ENCODE measurements at places on chromosomes 4 and X. TPM values are rescaled to one million over a fixed set of nuclear protein-coding genes. Genes with fewer than 3 reads are reported as not detected.
A peak's percentile ranks its signal among the peaks of the same experiment; 100 is the strongest.

GRCh38 chr4:6128221-6128850 is 72.0 kb downstream of the JAKMIP1 start:
- DNase-seq = no peak
- peaks cover 8% of the 10 kb centered on the region for H3K4me1 ChIP-seq
- H3K27me3 ChIP-seq = peaks cover 2% of the 10 kb centered on the region
- no peaks in the 10 kb centered on the region for H3K36me3 ChIP-seq

- H3K27ac ChIP-seq = no peak overlapping the region
- no peak overlapping the region for H3K4me3 ChIP-seq
- H3K36me3 ChIP-seq = no peaks in the 10 kb centered on the region
- no peaks in the 10 kb centered on the region for H3K4me1 ChIP-seq
- no peaks in the 10 kb centered on the region for H3K27me3 ChIP-seq
Observed at GRCh38 chr4:55658657-55659056, 22.6 kb upstream of the NMU start.

- H3K4me1 ChIP-seq = peaks cover 22% of the 10 kb centered on the region
- peak; percentile 16 for DNase-seq
Observed at GRCh38 chr4:37881811-37882210, 9.1 kb upstream of the TBC1D1 start.

Gene JAKMIP1
- total RNA-seq = 9.6 TPM

GRCh38 chr4:169150806-169151205 is 120.0 kb downstream of the SH3RF1 start:
- peaks cover 3% of the 10 kb centered on the region for H3K27me3 ChIP-seq
- no peak overlapping the region for H3K4me3 ChIP-seq
- no peak overlapping the region for H3K27ac ChIP-seq
- no peak for DNase-seq
- H3K36me3 ChIP-seq = no peaks in the 10 kb centered on the region
- no peaks in the 10 kb centered on the region for H3K4me1 ChIP-seq

DNA sequence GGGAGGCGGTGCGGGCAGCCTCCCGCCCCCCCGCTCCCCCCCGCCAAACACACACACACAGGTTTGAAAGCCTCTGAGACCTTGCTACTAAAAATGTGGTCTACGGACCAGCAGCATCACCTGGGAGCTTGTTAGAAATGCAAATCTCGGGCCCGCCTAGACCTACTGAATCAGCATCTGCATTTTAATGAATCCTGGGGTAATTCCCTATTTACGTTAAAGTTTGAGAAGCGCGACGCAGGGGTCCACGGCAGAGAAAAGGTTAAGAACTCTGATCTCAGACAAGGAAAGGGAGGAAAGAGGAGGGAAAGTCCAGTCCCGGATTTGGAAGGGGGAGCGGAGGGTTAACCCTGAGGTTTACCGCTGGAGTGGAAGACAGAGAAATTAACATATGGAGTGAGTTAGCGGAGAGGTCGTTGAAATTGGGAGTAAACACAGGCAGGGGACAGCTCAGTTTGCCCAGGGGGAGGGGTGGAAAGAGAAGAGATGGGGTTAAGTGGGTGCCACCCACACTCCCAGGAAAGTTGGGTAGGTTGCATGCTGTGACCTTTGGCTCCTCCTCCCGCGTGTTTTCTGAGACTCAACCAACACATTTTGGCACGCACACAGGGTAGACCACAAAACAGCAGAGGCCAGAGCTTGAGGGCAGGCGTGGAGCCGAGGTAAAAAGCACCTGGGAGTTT is 483.6 kb downstream of the BCOR start:
- H3K4me3 ChIP-seq = peak overlapping the region; percentile 74
- peaks cover 12% of the 10 kb centered on the region for H3K4me1 ChIP-seq
- no peaks in the 10 kb centered on the region for H3K27me3 ChIP-seq
- peak overlapping the region; percentile 40 for H3K27ac ChIP-seq
